Cortex of kidney (tissue), 1 donor: ENCODE measurements at places on chromosomes 5 and 9.

- no peak for DNase-seq
Observed at GRCh38 chr5:136427426-136427825, 62.1 kb upstream of the TRPC7 start.

GRCh38 chr9:126154869-126155268, 171.8 kb upstream of the MVB12B start:
- no peak for DNase-seq

GRCh38 chr9:114085387-114085789, 7.3 kb upstream of the AMBP start:
- DNase-seq = no peak

DNA sequence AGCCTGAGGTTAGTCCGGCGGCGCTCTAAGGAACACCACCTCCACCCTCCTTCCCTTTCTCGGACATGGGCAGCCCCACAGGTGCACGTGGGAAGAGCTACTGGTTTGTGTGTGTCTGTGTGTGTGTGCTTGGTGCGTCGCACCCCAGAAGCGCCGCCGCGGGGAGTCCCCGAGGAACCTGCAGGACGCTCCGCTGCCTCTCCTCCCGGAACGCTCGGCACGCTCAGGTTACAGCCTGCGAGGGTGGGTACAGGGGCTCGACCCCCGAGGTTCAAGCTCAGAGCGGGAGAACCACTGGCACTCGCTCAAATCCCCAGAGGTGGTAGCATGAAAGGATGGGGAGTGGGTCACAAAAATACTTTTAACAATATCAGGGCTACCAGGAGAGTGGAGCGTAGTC, 2.0 kb downstream of the ASTN2 start:
- DNase-seq = no peak

DNA sequence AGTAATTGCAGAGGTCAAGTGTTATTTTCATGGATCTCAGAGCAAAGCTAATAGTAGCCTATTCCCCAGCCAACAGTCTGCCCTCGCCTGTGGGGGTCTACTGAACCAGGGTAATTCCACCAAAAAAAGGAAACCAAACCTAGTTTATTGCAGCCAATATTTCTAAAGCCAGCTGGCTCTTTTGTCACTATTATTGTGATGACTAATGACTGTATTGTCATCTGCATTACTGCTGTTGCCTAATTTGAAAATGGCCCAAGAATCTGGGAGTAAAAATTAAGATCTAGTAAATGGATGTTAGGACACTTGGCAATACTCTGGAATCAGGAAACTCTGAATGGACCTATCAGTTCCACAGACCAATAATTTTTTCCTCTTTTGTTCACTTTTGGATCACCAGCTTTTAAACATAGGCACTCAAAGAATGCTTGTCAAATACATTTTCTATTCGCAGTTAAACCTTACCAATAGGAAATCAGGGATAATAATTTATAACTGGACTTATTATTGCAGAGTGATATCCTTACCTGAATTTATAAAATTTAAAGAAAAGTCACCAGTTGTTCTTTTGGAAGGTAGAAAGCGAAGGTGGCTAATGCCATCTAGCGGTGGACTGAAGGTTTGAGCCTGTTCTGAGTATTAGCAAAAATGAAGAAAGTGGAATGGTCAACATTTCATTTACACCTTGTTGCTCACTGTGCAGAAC, 69.2 kb downstream of the SYK start:
- no peak for DNase-seq

GRCh38 chr5:133360693-133361472, 251.5 kb downstream of the FSTL4 start:
- no peak for DNase-seq

DNA sequence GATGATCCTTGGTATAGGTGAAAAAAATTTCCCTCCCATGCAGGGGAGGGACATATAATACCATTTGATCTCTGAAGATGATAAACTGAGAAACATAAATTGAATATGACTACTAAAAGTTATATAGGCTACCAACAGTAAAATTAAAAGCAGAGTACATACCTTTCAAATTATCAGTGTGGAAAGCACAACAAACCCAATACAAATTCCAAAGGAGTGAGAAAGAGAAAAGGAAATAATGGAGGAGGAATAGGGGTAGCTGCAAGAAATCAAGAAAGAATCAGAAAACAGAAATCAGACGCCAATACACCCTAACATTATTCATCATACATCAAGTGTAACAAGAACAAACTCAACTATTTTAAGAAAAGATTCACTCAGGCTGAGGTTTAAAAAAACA, 17.7 kb downstream of the GNAQ start:
- DNase-seq = no peak

- no peak for DNase-seq
Observed at GRCh38 chr9:76905791-76906646, at the start of gene PRUNE2. Gene PRUNE2 (minus strand): TSS chr9:76906114. CDS start chr9:76905963, 151 bp downstream.

GRCh38 chr5:166639151-166639550, 1652.3 kb upstream of the WWC1 start:
- DNase-seq = no peak

GRCh38 chr5:118466418-118466817, 521.9 kb downstream of the DTWD2 start:
- DNase-seq = no peak
